NCI-H2081 treated with DMSO at 0.1 percent for 48 hours (cell line): ENCODE measurements at places on chromosomes 12 and 14.

DNA sequence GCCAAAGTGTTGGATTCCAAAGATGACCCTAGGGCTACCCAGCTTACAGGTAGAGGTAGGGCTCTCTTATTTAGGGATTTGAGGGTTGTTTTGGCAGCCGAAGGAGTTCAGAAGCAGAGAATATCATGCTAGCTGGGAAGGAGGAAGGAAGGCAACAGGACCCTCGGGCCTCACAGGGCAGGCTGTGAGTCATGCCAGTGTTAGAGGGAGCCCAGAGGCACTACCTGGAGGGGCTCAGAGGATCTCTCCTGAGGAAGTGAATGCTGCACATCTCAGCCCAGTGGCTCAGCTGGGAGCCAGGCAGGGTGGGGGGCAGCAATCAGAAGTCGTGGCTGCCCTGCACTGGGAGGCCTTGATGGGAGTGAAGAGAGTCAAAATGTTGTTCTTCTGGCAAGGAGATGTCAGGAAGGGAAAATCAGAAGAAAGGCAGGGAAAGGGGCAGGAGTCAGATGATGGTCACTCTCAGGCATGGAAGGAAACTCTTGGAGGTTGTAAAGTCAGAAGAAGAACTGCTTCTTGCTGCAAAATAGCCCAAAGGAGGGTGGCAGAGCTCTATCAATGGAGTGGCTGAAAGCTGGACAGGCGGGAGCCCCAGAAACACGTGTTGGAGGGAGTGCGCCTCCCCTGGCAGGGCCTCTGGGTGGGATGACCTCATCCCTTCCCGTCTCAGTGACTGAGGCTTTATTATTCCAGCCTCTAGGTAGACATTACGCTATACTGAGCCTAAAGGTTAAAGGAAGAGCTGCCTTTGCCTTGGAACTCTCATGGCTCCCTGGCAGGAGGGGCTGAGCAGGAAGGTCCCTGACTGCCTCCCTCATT lies 141.3 kb downstream of the SMOC1 start:
- DNase-seq: no peak

GRCh38 chr12:123085730-123086487 lies 65.0 kb downstream of the PITPNM2 start:
- no peak for DNase-seq

DNA sequence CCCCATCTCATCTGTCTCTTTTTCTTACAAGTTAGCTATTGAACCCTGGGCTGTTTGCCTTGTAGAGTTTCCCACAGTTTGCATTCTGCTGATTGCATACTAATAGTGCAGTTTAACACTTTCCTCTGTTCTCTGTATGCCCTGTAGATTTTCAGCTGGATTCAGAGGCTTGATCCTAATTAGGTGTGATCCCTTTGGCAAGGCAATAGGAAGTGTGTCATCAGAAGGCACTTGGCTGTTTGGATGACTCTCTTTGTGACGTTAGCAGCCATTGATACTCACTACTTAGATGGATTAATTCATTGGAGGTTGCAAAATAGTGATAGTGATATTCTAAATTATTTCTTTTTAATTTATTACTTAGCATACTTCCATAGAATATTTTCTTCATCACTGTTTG lies 33.6 kb downstream of the FUT8 start:
- no peak for DNase-seq

DNA sequence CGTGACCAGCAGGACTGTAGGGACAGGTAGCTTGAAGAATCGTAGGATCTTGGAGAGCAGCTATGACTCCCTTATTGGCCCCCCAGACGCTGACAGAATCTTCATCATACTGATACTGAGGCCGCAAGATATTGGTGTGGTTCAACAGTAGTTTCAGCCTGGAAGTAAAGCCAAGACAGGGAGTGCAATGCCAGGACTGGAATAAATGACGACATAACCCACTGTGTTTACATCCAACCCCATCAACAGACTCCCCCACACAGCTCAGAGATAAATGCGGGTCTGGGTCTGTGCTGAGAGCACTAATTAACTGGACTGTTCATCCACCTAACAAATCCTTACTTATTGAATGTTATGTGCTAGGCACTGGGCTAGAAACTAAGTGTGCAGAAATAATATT lies 16.6 kb downstream of the NOXRED1 start:
- DNase-seq: no peak

DNA sequence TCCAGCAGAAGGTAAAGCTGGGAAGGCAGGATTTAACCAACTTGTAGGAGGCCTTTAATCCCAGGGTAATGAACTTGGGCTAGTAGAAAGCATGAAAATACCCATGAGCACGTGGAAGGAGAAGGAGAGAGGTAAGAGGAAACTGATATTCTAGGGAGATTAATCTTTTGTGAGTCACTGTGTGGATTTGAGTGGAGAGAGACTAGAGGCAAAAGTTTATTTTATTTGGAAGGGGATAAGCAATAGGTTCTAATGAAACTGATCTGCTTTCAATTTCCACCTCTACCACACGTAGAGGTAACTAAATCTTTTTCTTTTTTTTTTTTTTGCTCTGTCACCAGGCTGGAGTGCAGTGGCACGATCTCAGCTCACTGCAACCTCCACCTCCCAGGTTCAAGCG lies 52.1 kb downstream of the PTPN21 start:
- no peak for DNase-seq

GRCh38 chr12:62977418-62977817 lies 42.5 kb upstream of the PPM1H start:
- DNase-seq: no peak
